ENCODE measurements at places on chromosomes 13 and 19.

DNA sequence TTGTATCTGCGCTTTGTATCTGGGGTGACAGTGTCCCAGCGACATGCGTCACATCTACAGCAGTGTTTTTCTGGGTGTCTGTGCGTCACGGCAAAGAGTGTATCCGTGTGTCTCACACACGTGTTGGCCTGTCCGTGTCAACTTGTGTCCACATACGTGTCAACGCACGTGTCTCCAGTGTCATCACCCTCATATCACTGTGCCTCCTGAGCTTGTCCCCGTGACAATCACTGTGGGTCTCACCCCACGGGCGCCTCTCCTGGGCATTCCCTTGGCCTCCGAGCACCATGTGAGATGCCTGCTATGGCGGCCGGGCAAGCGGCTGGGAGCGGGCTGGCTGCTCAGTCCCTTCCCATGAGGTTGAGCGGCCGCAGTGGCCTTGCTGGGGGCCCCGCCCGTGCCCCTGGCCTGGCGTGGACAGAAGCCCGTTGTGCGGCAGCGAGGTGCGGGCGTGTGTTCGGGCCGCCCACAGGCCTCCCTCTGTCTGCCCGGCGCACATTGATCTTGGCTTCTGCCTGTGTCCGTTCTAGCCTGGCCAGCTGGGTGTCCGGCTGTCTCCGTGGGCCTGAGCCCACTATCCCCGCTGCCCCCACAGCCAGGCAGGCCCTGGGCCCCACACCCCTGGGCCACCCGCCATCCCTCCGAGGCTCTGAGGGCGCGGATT, 6.4 kb downstream of the NFIX start:
- no peak for DNase-seq

DNA sequence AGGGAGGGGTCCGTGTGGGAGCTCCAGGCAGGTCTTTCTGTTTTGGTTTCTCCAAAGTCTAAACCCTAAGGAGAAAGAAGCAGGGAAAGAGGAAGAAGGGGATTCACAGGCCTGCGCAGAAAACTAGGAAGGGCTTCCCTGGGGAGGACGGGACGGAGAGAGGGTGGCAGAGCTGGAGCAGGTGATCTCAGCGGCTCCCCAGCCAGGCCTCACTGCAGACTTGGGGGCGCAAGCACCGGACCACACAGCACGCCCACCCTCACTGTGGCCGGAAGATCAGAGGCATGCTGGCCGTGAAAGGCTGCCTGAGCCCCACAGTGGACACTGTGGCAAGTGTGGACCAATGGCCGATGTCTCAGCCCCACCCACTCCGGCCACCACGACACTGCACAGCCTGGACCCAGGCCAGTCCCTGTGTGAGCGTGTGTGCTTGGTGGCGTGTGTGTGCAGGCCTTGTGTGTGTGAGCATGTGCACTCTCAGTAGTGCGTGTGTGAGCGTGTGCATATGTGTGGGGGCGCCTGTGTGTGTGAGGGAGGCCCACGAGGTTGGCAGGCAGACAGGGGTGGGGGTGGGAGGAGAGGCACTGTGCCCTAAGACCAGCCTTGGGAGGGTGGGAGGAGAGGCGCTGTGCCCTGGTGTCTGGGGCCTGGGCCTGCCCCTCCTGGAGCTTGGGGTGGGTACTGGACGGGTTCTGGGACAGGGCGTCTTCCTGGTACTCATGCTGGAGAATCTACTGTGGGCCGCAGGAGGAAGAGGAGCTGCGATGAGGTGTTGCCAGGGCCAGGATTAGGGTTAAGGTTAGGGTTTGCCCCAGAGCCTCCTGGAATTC, 15.4 kb upstream of the TMEM255B start:
- no peak for DNase-seq

DNA sequence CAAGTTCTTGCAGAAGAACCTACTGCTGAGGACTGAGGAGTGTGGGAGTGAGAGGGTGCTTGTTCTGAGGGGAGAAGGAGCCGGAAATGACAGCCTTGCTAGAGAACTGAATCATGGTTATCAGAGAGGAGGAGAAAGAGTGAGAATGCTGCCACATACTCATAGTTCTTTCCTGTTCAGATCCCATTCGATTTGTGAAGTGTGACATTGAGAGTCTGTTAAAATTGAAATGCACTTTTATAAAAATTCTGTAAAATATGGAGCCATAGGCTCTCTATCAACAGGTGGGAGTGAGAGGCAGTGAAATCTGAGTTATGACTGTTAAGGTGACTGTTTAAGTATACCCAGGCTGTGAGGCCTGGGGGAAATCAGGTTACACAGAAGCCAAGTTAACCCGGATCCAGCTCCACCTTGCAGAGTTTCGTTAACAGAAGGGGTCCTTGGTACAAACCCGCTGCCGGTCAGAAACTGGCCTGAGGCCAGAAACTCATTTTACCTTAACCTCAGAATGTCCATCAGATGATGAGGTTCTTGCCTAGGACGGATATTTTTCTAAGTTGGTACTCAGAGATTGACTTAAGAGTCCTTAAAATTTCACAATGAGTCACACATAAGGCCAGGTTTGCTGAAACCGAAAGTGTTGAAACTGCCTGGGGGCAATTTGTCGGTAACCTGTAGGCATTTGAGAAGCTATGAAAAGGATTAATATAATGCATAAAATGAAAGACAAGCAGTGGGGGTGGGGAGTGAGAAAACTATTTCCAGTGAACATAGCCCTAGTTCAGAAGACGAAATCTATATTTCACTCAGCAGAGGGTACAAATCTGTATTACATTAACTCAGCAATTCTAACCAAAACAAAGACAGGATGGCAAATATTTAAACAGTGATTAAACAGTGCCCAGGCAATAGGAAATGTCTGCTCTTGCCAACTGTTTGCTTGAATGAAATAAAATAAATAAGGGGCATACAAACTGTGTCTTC, 350.5 kb downstream of the KCNRG start:
- DNase-seq, result peak; percentile 53

GRCh38 chr19:42423462-42424344, 3.5 kb downstream of the LIPE start:
- DNase-seq, result peak; percentile 92

DNA sequence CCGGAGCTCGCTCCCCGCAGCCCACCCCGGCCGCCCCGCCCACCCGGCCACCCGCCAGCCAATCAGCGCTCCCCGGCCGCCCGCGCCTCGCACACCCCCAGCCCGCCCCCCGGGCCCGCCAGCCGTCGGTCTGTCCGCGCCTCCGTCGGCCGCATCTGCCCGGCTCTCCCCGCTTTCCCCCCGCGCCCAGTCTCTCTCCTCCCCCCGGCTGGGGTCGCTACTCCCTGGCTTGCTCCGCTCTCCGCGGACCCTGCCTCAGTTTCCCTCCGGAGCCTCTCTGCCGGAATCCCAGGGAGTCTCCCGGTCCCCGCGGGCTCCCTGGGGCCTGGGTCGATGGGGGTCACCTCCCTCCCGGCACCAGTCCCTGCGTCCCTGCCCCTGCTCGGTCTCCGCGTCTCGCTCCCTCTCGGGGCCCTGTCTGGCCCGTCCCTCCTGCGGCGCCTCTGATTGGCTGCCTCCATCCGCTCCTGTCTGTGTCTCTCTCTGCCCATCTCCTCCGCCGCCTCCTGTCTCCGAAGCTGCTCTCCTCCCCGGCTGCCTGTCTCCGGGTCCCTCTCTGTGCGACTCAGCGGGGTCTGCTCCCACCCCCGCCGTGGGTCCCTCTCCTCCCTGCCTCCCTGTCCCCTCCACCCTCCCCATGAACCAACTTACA, 484 bp downstream of the IL11 start:
- DNase-seq, result no peak

GRCh38 chr13:102878481-102878880, 32.6 kb downstream of the ERCC5 start:
- DNase-seq, result no peak

DNA sequence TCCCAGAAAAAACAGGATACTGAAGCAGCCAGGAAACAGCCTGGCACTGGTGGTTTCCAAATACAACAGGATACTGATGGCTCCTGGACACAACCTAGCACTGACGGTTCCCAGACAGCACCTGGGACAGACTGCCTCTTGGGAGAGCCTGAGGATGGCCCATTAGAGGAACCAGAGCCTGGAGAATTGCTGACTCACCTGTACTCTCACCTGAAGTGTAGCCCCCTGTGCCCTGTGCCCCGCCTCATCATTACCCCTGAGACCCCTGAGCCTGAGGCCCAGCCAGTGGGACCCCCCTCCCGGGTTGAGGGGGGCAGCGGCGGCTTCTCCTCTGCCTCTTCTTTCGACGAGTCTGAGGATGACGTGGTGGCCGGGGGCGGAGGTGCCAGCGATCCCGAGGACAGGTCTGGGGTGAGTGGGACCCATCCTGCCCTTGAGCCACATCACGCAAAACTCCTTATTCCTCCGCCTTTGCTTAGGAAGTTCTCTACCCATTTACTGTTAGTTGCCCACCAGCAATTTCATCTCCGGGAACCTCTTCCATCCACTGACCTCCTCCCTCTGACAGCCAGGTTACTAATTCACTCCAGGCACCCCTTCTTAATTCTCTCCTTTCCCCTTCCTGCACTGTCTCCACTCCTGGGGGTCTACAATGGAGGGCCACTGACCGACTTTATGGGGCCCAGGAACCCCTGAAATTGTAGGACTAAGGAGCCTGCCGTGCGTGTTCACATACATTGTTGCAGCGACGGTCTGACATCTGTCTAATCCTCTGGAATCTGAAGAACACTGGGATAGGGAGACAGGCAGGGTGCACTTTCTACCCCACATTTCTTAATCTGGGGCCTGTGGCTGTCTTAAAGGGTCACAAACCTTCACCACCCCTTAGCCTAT, 1.2 kb downstream of the ITPKC start:
- peak; percentile 64 for DNase-seq

- DNase-seq, result no peak
Measured at GRCh38 chr19:45994456-45994997, 740 bp upstream of the CCDC61 start.

DNA sequence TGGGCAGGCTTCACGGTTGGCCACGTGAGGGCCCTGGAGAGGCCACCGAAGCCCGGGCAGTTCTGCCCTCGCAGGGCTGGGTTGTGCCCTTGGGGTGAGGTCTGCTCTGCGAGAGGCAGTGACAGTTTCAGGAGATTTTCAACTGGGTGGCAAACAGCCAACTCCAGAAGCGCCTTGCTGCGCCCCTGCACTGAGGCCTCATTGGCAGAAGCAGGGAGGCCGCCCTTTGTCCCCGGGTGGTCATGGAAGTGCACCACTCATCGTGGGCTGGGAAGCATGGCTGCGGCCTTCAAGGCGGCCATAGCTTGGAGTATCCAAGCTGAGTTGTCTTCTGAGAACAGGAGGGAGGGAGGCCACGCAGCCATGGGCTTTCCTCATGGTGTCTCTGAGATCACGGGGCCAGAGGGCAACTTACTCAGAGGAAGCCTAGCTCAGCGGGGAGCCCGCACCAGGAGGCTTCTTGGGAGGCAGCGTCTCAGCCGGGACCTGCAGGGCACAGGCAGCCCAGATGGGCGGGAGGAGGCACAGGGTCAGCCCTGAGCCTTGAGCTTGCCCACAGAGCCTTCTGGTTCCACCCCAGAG, 14.8 kb downstream of the PLEKHJ1 start:
- no peak for DNase-seq

All from ureter (tissue), 1 donor.